ENCODE measurements at places on chromosomes 16 and 17.

GRCh38 chr16:20023190-20023589 lies 50.5 kb downstream of the GPR139 start:
- no peak for DNase-seq

DNA sequence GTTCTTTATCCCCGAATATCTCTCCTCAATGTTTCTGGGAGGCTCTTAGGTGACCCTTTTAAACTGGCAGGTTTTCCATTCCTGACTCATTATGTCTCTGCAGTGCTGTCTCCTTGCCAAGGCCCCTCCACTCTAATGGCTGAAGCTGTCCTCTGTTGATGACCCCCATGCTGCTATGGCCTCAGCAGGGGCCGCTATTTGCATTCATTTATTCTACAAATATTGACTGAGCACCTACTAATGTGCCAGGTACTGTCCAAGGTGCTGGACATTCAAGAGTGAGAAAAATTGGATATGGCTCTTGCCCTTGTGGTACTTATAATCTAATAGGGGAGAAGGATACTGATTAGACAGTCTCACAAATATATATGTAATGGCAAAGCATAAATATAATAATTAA lies 55.4 kb downstream of the GP2 start:
- no peak for DNase-seq

- DNase-seq, result no peak
These were observed 42.0 kb upstream of the PVALEF start for GRCh38 chr17:81123052-81124048.

- DNase-seq, result no peak
These were observed 3.6 kb upstream of the SLC6A4 start for GRCh38 chr17:30239089-30239462.

GRCh38 chr17:8151641-8152111 lies 528 bp downstream of the PER1 start:
- DNase-seq, result no peak

GRCh38 chr17:80790021-80790765 lies 201.4 kb upstream of the CHMP6 start:
- no peak for DNase-seq

GRCh38 chr16:566475-567372 lies at the start of gene NHLRC4:
Gene NHLRC4, plus strand, starts transcription at chr16:567005. Its CDS starts 1,043 bp downstream, at chr16:568048.
- peak; percentile 21 for DNase-seq

- no peak for DNase-seq
These were observed 8.4 kb downstream of the HNF1B start for GRCh38 chr17:37736428-37736827.

GRCh38 chr17:37614391-37614790 lies 5.2 kb upstream of the SYNRG start:
- no peak for DNase-seq

GRCh38 chr16:83136924-83137323 lies 510.2 kb downstream of the CDH13 start:
- no peak for DNase-seq

DNA sequence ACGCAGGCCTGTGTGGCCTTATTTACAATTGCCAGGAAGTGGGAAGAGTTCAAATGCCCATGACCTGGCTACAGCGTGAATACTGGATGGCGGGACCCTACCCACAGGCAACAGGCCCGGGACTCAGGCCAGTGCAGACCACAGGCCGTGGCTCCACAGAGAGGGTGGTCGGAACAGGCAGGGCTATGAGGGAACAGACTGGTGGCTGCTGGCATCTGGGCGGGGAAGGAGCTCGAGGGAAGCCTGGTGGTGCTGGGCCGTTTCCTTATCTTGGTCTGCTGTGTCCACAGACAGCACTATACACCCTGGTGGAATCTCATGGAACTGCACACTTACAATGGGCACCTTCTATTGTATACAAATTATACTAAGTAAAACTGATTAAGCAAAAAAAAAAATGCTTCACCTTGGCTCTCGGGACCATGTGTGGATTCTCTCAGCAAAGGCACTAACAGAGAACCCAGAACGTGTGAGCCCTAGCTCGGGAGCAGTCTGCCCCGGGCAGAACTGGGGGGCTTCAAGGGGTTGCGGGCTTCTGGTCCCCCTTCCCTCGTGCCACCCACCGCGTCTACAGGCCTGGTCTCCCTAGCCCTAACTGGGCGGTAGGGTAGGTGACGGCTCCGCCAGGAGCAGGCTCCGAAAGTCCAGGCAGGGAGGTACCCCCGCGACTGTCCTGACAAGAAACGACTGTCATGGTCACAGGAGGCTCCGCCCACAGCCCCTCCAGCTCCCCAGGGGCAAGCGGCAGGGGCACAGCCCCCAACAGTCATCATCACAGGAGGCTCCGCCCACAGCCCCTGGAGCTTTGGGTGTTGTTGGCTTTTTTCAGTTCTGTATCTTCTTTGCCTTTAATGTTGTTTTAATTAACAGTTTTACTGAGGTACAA lies 21.8 kb downstream of the CEP131 start:
- DNase-seq, result no peak

- DNase-seq, result no peak
These were observed 40.1 kb downstream of the RANBP10 start for GRCh38 chr16:67766291-67766690.

DNA sequence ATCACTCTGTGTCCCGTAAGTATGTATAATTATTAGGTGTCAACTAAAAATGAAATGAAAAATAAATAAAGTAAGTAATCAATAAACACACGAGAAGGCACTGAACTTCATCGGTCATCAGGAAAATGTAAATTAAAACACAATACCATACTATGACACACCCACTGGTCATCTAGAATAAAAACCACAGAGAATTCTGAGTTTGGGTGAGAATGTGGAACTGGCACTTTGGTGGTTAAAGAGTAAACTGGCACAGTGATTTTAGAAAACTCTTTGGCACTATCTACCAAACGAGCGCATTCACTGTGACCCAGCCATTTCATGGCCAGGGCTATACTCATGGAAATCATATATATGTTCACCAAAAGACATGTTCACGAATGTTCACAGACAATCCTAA lies 98.2 kb downstream of the HS3ST3A1 start:
- DNase-seq, result no peak

- DNase-seq, result no peak
These were observed 295.9 kb upstream of the N4BP1 start for GRCh38 chr16:48905632-48906505.

GRCh38 chr17:63458478-63458877 lies 12.4 kb upstream of the CYB561 start:
- DNase-seq, result no peak

DNA sequence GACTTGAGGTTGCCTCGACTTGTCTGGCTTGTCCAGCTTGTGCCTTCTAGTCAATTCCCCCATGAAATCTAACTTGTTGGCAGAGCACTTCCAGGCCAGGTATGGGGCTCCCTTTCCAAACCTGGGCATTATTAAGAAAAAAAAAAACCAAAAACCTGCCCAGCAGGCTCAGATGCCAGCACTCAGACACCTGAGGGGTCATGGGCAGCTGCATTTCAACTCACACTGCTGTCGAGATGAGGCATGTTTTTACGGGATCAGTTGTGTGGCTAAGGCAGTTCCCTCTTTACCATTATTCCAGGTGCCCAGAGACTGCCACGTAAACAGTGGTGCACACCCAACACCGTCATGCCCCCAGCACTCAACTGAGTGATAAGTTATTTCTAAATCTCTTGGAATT lies 17.8 kb downstream of the TMEM11 start:
- DNase-seq, result no peak

GRCh38 chr17:9512323-9513168 lies 63.1 kb downstream of the STX8 start:
- DNase-seq, result no peak

DNA sequence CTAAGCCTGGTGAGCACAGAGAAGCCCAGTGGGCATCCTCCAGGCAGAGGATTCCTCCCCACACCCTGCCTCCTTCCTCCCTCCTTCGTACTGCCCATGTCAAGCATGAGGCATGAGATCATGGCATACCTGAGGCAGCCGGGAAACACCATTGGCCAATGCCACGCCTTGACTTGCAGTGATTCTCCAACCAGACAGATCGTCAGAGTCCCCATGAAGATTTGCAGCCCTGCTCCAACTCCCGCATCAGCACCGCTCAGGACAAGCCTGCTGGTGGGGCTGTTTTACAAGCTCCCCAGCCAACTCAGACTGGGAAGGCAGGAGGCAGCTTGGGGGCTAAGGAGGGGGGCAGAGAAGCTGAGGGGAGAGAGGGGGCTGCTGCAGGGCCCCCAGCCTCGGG lies 2.9 kb upstream of the KRT16 start:
- no peak for DNase-seq

DNA sequence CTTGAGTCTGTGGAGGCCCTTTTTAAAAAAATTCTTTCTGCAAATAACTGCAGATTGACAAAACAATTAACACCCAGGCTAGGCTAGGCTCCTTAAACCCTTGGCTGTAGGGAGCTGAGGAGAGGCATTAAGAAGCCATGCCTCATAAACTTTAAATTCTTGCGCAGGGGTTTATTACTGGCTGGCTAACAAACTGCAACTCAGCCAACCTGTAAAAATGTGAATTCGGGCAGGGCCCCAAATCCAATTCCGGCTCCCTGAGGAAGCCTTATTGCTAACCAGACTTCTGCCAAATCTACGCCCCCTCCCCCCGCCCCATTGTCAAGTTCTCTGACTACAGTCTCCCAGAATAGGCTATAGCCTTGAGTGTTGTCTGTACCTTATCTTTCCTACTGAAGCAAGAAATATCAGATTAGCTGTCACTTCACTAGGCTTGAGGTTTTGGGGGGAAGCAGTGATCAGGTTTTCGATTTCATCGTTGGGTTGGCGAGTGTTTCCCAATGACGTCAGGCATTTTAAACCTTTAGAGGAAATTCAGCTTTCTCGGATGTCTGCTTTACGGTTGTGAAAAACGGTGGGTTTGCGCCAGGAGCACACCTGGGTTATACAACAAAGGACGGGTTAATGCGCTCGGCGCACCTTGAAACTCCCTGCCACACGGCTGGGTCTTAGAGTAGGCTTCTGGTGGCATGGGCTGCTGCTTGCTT lies 2.0 kb downstream of the CDH3 start:
- no peak for DNase-seq

GRCh38 chr17:81160306-81160705 lies 5.0 kb upstream of the PVALEF start:
- DNase-seq, result no peak

GRCh38 chr17:43817826-43818225 lies 15.1 kb downstream of the MPP3 start:
- no peak for DNase-seq

DNA sequence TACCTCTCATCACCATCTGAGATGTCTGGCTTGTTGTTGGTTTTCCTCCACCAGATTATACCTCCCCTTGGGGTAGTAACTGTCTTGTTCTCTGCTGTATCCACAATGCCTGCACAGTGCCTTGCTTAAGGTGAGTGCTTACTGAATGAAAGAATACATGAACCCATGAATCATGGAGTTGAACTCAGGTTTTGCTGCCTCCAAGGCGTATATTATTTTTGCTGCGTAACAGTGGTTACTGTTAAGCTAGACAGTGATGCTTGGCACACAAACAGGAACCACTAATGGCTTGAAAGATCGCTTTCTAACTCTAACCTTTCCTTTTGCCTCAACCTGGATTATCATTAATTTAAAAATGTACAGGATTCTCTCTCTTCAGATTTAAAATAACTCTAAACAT lies 695.8 kb downstream of the TOX3 start:
- DNase-seq, result no peak

DNA sequence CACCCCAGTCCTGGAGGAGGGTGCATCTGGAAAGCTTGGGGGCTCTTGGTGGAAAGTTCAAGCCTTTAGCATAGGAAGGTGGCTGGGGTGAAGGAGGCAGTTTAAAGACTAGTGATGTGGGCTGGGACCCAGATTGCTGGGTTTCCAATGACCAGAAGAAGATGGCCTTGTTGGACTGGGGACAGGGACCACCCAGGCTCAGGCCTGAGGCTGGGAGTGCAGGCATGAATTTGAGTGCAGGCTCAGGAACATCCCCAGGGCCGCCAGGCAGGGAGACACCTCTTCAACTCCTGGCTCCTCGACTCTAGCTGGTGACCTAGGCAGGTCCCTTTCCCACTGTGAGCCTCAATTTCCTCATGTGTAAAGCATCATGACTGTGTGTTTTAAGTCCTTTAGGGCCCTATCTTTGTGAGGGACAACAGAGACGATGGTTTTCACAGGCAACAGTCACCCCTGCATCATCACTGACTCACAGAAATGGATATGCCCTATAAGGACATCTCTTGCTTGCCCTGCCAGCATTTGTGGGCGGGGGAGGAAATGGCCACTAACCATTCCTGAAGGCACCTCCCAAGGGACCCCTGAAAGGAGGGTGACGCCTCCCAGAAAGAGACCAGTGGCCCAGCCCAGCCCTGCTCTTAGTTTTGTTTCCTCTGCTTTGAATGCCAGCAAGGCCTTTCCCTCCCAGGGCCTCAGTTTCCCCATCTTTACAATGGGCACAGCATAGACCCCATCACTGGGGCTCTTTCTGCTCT lies 11.1 kb downstream of the NLRC5 start:
- DNase-seq, result no peak

All from stimulated activated CD8-positive, alpha-beta memory T cell treated with anti-CD3 and anti-CD28 coated beads, Interleukin-2, amount 100 ng/mL, for 1 hour (primary cell).